ENCODE measurements at places on chromosomes 7 and 10.

DNA sequence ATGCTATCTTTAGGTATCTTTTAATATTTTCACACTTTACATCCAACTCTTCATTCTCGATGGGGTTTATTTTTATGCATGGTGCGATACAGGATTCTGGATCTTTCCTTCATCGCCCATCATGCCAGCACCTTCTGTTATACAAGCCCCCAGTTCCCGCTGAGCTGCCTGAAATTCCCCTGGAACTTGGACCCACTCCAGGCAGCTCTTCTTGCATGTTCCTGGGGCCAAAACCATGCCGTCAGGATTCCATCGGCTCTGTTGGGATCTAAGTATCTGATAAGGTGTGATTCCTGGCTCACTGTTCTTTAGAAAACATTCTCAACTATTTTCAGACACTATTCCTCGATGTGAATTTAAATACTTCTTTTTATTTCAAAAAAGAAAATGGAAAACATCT lies 40.5 kb upstream of the PPP2R2D start:
- no peak for DNase-seq

GRCh38 chr7:13702251-13702650 lies 287.2 kb downstream of the ETV1 start:
- no peak for DNase-seq

- peak; percentile 37 for DNase-seq
Measured at GRCh38 chr7:156999958-157000726, 10.3 kb downstream of the MNX1 start.

- no peak for DNase-seq
Measured at GRCh38 chr10:6070660-6071059, 8.5 kb upstream of the IL2RA start.

DNA sequence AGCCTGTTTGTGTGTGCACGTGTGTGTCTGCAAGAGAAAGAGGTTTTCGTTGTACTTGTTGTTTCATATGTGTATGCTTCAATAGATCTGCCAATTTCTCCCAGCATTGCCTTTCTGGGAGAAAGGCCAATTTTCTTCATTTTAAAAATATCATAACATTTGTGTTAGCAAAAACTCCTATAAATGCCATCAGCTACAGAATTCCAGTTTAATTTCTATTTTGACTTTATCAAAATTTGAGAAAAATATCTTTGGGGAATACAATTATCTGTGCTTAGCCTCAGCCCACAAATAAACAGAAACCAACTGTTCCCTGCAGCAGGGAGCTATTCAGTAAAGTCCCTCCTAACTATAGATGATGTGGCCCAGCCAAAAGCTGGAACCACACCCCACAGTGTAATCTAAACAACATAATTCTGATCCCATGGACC lies 68.3 kb upstream of the MGMT start:
- DNase-seq, result no peak

GRCh38 chr10:95266674-95267095 lies 24.1 kb downstream of the PDLIM1 start:
- no peak for DNase-seq

DNA sequence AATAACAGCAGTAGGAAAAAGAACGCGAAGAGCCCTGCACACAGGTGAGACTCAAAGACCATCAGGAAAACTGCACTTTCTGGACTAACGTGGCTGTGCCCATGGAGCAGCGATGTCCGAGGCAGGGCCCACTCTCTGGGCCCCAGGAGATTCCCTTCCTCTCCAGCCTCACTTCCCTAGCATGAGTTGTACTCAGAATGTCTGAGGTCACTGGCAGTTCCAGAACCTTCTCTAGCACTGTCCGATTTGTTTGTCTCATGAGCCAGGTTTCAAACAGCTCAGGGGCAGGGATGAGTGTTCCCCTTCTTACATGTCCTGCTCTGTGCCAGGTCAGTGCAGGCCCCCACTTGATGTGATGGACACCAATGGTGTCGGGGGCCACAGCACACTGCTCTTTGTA lies 484.2 kb downstream of the PTPRN2 start:
- DNase-seq, result peak; percentile 10

DNA sequence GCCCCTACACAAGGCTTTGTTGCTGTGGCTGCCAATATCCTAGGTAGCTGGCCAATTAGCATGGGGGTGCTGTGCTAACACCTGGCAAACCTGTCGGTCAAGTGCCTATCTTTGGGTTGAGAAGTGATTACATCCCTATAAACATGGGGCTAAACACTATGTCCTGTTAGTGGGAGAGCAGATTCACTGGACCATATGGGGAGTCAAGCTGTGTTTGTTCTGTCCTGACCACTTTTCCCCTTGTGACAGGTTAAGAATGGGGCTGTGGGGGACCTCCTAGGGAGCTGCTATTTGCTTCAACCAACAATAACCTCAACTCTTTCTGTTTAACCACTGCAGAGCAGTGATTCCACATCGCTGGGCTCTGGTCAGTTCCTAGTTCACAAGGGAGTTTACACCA lies 151.5 kb upstream of the AOAH start:
- DNase-seq, result no peak

GRCh38 chr7:54543051-54543488 lies 895 bp downstream of the VSTM2A start:
- DNase-seq, result peak; percentile 83

DNA sequence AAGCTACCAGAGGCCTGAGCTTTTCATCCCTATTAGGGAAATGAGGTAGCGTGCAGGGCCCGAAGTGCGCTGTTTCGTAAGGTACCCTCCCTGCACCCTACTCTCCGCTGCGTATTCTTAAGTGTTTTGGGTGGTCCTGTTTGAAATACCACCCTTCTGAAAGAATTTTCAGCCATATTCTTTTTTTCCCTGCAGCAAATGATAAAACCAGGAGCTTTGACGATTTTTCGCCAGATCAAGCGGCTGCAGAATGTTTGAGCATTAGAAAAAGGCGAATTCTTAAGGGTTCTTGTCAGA lies 1.2 kb downstream of the RSBN1L start:
- no peak for DNase-seq

- no peak for DNase-seq
Measured at GRCh38 chr10:75098902-75099673, 12.4 kb upstream of the SAMD8 start.

DNA sequence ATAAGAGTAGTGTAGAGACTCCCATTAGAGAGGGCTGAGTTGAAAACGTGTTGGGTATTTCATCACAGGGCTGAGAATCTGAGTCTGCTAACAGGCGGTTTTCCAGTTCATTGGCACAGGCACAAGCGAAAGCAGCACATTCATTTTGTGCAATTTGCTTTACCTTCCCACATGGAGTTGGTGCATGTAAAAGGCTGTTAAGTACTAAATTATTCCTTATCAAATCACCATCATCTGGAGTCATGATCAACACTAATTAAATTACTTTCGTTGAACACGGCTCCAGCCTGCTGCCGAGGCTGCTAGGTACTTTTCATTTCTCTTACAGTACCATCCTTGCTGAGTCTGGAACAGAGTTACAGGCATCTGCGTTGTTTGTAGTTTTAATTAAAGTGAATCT lies 43.8 kb downstream of the ETV1 start:
- peak; percentile 53 for DNase-seq

- no peak for DNase-seq
Measured at GRCh38 chr10:103975169-103975568, 8.2 kb downstream of the SLK start.

DNA sequence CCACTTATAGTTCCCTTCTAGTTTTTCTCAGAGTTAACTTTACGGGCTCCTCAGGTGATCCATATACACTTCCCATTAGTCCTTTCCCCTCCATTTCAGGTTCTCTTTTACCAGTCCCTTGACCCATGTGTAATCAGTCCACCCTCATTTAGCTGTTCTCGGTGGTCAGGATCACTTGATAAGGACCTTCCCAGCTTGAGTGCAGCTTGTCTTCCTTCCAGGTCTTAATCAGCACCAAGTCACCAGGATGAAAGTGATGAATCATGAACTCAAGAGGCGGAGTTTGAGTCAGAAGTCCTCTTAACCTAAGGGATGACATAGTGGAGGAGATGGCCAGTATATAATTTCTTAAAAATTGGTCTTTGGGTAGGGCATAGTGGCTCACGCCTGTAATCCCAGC lies 63.1 kb upstream of the CNTNAP2 start:
- DNase-seq, result no peak

GRCh38 chr7:116736927-116737715 lies 65.1 kb downstream of the MET start:
- DNase-seq, result no peak

DNA sequence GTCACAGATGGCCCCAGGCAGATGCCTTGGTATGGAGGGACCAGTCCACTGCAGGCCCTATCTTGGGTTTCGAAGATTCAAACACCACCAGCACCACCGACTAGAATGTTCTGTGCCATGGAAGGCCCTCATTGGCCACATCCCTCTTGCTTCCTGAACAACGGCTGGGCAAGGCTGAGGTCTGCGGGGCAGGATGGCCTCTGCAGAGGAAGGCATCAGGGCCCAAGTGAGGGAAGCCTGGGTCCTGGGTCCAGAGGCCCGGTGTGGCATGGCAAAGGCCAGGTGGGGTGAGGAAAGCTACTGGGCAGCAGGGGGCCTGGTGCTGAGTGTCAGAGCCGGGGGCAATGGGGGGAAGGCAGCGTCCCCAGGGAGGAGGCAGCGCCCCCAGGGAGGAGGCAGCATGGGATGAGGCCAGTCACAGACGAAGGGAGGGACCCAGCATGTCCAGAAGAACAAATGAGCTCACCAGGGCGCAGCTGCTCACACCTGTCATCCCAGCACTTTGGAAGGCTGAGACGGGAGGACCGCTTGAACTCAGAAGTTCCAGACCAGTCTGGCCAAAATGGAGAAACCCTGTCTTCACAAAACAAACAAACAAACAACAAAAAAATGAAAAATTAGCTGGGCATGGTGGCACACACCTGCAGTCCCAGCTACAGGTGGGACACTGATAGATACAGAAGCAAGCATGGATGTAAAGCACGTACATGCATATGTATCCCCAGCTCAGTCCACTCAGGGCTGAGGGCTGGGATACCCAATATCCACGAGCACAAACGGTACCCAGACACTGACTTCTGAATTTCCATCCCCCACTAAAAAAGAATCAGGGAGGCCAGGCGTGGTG lies 64.4 kb downstream of the PROSER2 start:
- no peak for DNase-seq

GRCh38 chr10:80966326-80966986 lies 428.8 kb downstream of the SH2D4B start:
- peak; percentile 56 for DNase-seq

- DNase-seq, result no peak
Measured at GRCh38 chr7:129149511-129149910, 5.0 kb downstream of the TSPAN33 start.

- DNase-seq, result no peak
Measured at GRCh38 chr7:41730161-41730560, 27.3 kb upstream of the INHBA start.

DNA sequence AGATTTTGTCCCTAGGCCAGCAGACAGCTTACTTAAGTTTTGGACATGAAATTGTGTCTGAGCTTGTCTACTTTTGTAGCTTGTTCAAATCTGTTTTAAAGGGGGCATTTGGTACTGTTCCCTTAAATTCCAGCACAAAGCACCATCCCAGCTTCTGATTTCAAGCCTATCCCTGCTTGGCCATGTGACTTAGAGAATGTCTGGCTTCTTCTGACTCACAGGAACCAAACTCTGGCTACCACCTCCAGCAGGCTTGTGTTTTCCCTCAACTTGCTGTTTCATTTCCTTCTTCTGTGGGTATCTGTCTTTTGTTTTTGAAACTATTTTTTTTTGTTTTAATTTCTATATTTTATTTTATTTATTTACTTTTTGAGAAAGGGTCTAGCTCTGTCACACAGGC lies 97.9 kb upstream of the FZD8 start:
- DNase-seq, result no peak

DNA sequence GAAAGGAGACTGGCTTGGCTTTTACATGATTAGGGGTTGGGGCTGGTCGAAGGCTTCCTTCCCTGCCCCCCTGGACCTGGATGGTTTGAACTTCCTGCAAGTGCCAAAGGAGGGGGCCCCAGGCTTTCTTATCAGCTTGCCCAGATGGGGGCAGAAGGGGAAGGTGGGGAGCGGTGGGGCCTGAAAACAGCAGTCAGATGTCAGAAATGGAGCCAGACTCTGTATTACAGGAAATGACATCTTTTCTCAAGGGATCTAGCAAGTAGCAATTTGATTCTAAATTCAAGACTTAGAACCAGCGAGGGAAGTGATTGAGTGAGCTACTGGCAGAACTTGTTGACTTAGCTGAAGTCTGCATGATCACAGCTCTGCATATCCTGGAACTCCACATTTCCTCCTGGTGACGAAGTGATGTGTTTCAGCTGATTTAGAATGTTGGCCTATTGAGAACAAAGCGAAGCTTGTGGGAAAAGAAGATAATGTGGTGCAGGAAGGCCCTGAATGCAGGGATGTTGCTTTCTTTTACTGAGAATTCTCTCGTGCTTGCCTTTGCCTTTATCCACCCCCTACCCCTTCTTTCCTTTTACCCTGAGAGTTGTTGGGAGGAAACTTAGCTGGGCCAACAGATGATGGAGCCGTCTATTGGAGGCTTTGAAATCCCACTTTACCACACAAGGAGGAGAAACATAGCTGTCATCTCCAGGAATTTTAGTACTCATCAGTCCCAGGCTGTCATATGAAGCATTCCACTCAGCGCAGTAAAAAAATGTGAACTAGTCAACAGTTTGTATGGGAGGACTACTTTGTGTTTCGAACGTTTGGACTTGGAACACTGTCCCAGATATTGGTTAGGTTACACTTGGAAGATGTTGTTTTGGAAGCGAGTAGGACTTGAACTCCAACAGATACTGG lies 43.2 kb downstream of the CCNY start:
- no peak for DNase-seq

DNA sequence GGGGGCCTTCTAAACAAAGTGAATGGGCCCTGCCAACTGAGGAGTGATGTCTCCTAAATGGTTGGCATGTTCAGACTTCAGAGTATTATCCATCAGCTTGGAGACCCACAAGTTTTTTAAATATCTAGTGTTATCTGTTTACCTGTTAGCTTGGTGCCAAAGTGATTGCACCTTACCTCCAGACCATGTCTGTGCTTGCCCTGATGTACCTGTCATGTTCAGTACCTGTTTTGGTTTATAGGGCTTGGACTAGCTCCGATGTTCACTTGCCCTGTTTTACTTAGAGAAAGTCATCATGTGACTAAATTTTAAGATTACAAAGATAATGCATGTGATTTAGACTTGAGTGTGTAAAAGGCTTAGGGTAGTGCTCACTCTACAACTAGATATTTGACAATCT lies 67.7 kb downstream of the CNNM2 start:
- no peak for DNase-seq

- DNase-seq, result no peak
Measured at GRCh38 chr10:122044713-122045112, 55.8 kb downstream of the TACC2 start.

Data from islet precursor cell (in vitro differentiated cells).